ENCODE measurements at places on chromosomes 7 and 10.

GRCh38 chr10:6635784-6636183, 55.7 kb upstream of the PRKCQ start:
- no peak for DNase-seq

DNA sequence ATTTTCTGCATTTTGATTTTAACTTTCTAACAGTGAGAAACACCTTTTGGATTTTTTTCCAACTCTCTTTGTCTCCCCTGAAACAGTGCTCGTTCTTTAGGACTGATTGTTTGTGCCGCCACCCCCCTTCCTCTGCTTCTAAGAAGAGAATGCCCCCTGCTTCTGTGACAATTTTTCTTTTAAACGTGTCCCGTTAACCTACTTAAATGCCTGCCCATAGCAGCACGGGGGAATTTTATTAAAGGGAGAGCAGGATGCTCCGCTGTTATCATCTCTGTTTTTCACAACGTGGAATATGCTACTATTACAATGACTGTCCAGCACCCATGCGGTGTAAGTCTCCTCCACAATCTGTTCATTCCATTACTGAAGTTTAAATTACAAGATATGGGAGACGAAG, 67.8 kb downstream of the SVIL start:
- DNase-seq = no peak

- DNase-seq = no peak
These were observed 2.3 kb upstream of the FUOM start for GRCh38 chr10:133359972-133360610.

- DNase-seq = no peak
These were observed 47.5 kb upstream of the ADGRA1 start for GRCh38 chr10:133040198-133040597.

DNA sequence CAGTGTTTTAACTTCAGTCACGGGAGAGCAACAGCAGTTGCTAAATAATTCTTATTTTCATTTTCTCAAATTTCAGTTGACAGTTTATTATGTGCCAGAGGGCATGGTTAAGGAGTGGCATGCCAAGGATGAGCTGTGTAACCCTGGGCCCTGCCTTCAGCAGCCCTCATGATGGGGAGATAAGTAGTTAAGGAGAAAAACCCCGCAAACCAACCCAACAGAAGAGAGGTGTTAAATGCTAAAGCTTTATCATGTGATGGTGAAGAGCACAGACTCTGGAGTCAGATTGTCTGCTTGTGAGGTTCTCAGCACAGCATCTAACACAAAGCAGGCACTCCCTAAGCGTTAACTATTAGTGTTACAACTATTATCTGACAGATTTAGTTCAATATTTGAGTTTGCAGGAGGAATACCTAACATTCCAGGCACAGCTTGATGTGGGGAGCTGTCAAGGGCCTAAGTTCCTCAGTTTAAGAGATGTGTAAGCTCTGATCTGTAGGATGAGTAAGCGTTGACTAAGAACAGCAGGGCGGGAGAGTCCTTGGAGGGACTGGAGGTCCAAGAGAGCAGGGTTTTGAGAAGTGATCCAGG, 29.6 kb downstream of the STAM start:
- DNase-seq = peak; percentile 98

DNA sequence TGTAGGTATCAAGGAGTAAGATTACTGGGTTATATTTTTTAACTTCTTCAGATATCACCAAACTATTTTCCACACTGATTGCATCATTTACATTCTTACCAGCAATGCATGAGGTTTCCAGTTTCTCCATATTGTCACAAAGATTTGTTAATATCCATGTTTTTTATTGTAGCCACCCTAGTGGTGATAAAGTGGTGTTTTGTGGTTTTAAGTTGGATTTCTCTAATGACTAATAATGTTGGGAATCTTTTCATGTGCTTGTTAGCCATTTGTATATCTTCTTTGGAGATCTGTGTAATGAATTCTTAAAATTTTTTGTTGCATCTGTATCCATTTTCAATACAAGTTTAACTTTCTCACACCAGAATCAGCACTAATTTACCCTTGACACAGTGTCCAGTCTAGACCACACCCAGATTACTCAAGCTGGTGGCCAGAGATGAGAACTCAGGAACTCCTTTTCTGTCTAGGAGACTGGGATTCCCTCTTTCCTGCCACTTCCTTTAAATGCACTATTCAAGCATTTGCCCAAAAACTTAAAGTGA, 67.0 kb upstream of the PLXDC2 start:
- no peak for DNase-seq

DNA sequence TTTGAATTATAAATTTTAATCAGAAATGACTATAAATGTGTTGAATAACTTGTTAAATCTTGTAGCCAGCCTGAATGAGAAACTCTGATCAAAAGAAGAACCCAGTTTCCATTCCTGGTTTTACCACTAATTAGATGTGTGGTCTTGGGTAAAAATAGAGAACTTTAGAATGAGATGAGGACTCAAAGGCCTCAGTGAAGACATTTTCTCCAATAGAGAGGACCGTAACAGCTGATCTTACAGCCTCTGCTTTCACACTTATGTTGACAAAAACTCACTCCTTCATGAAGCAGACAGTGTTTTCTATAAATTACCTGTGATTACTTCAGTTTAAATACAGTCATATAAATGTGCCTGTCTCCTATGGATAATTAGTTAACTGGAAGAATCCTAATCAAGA, 200.1 kb upstream of the MEOX2 start:
- DNase-seq = no peak

DNA sequence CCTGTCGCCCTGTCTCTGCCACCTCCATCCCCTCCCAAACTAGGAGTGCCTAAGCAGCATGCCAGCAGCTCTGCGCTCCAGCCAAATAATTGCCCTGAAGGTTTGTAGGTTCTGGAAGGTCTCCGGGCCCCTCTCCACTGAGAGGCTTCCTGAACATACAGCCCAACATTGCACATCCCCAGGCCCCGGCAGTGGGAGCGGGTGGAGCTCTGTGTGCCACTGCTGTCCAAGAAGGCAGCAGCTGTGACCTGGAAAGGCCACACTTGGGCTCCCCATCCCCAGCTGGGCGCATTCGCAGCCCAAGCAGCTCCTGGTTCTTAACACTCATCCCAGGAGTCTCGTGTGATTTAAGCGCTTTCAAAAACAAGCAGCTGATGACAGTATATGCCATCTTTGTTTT, 95.7 kb downstream of the COL13A1 start:
- DNase-seq = no peak

- DNase-seq = no peak
These were observed 28.0 kb upstream of the IKZF1 start for GRCh38 chr7:50276483-50276882.
